ENCODE measurements at places on chromosomes 3 and 15. TPM values are rescaled to one million over a fixed set of nuclear protein-coding genes. Genes with fewer than 3 reads are reported as not detected.

LMOD3 gene
- not detected for total RNA-seq

STRIT1 gene
- total RNA-seq: not detected

RASGRF1 gene
- 0.73 TPM for total RNA-seq

TGM5 gene
- not detected for total RNA-seq

SNURF gene
- 11.8 TPM for total RNA-seq

COL7A1 gene
- 24.8 TPM for total RNA-seq

CACNA2D3 gene
- total RNA-seq: not detected

DNA sequence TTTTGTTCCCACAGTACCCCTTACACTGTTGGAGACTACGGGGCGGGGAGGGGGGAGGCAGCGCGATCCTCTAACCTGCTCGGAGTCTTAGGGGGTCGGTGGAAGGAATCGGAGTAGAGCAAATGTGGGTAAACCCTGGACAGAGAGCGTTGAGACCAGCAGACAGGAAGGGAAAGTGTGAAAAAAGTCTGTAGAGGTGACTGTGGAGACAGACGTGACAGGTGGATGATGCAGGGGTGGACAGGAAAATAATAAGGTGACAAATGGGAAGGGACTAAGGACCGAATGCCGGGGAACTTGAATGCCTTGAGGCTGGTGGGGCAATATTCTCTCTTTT lies 424 bp downstream of the EAF2 start:
- DNase-seq: no peak
- peak overlapping the region; percentile 84 for H3K4me3 ChIP-seq
- peaks cover 17% of the 10 kb centered on the region for H3K36me3 ChIP-seq
- no peaks in the 10 kb centered on the region for H3K27me3 ChIP-seq

GRCh38 chr3:107953722-107954121 lies 137.1 kb downstream of the CD47 start:
- no peak overlapping the region for H3K27ac ChIP-seq
- no peaks in the 10 kb centered on the region for H3K27me3 ChIP-seq
- H3K36me3 ChIP-seq: no peaks in the 10 kb centered on the region

DNA sequence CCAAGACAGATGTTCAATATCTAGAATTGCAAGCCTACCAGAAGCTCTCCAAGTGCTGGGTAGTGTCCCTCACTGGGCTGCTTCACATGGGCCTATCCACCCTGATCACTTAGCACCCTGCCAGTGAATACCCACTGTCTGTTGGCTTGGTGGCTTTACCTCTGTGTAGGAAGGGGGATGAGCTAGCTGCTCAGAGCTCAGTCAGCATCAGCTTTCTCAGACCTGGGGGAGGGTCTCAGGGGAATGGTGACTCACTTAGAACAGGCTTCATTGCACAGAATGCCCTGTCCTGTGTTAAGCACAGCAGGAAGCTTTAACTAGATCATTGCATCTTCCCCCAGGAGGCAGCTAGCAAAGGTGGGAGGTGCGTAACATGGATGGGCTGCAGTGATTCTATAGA lies 209.8 kb downstream of the PDCD6IP start:
- peaks cover 47% of the 10 kb centered on the region for H3K4me1 ChIP-seq
- no peak overlapping the region for H3K4me3 ChIP-seq
- peak; percentile 87 for DNase-seq
- peak overlapping the region; percentile 34 for H3K27ac ChIP-seq
- H3K27me3 ChIP-seq: no peaks in the 10 kb centered on the region
- no peaks in the 10 kb centered on the region for H3K36me3 ChIP-seq

GRCh38 chr15:31265871-31266711 lies 60.5 kb upstream of the KLF13 start:
- H3K36me3 ChIP-seq: no peaks in the 10 kb centered on the region
- no peak overlapping the region for H3K27ac ChIP-seq
- H3K27me3 ChIP-seq: no peaks in the 10 kb centered on the region
- no peak for DNase-seq

DNA sequence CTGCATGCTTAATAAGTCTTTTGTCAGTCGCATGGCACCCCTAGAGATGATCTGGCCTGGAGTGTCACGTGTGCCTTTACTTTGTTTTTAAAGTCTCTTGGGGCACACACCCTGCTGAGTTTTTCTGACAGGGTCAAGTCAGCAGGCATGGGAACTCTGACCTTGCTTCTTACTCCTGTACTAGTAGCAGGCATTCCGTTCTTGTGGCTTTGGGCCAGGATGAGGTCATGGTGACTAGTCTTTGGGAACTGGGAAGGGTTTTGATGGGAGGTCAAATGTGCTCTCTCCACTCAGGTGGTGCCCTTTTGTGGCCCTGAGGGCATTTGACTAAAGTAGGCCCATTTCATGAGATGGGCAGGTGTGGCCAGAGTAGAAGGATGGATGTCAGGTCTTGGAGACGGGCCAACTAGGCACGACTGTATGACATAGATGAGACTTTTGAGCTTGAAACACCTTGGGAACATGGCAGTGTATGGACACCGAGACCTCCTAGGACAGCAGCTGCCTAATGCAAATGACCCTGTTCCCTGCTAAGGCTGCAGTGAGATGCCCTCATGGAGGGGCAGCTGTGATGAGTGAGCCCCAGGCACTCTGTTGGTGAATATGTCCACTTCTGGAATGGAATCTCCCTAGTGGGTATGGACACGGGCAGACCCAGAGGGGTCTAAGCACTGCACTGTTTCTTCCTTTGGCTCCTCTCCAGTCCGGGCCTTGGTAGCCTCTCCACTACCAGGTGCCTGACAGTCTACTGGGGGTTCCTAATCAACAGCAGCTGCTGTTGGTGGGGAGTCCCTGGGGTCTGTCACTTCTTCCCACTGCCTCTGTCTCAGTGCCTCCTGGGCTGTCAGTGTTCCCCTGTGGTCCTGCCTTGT lies 16.4 kb downstream of the SRPRB start:
- H3K27me3 ChIP-seq: no peaks in the 10 kb centered on the region
- no peak for DNase-seq
- no peak overlapping the region for H3K27ac ChIP-seq
- no peak overlapping the region for H3K4me3 ChIP-seq

- H3K36me3 ChIP-seq: no peaks in the 10 kb centered on the region
- no peak overlapping the region for H3K4me3 ChIP-seq
- no peak for DNase-seq
- H3K27me3 ChIP-seq: no peaks in the 10 kb centered on the region
Measured at GRCh38 chr15:97168704-97169475, 791.6 kb upstream of the ARRDC4 start.

DNA sequence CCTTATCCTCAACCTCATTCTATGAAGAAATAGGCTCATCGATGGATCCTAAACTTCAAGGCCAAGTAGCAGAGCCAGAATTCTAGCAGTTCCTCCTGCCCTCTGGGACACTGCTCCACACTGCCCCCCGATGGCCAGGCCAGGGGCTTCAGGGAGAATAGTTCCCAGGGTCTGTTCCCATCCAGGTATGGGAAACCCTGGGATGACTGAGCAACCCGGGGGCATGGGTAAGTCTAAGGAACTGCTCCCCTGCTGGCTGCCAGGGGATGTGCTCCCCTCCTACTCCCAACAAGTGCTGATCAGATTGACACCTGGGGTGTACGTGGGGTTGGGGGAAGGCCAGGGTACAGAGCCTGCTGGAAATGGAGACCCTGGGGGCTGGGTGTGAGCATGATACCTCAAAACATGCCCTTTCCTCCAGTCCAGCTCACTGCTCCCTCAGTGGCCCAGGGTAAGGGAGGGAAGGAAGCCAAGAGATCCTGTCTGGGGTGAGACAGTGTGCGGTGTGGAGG lies 7.6 kb downstream of the ULK3 start:
- H3K36me3 ChIP-seq: peaks cover 4% of the 10 kb centered on the region
- H3K4me3 ChIP-seq: no peak overlapping the region
- H3K4me1 ChIP-seq: no peaks in the 10 kb centered on the region

DNA sequence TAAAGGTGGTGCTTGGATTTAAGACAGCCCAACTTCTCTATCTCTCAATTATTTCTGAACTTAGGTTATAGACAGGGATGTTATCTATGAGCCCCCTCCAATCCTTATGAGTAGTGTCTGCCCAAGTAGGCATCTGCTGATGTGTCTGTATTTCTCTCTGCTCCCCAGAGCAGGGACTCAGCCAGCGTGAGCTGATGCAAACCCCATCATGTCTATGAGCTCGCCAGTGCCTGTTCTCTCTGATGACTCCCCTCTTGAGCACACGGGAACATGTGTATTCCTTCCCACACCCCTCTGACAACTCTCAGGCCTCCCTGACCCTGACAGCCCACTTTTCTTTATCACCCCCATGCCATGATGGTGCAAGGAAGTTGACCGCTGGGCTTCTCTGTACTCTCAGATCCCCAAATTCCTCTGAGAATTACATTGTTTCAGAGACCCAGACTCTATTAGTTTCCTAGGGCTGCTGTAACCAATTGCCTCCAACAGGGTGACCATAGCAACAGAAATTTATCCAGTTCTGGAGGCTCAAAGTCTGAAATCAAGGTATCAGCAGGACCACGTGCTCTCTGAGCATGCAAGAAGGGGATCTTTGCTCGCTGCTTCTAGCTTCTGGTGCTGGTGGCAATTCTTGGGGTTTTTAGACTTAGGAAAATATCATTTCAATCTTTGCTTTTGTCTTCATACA lies 73.5 kb upstream of the ST8SIA2 start:
- H3K27ac ChIP-seq: no peak overlapping the region
- peaks cover 17% of the 10 kb centered on the region for H3K27me3 ChIP-seq
- no peak overlapping the region for H3K4me3 ChIP-seq
- H3K4me1 ChIP-seq: no peaks in the 10 kb centered on the region
- H3K36me3 ChIP-seq: no peaks in the 10 kb centered on the region
- no peak for DNase-seq

GRCh38 chr3:113963879-113964278 lies 16.1 kb downstream of the ZDHHC23 start:
- H3K36me3 ChIP-seq: no peaks in the 10 kb centered on the region
- H3K27ac ChIP-seq: no peak overlapping the region
- DNase-seq: no peak
- H3K4me1 ChIP-seq: no peaks in the 10 kb centered on the region
- H3K4me3 ChIP-seq: no peak overlapping the region
- H3K27me3 ChIP-seq: no peaks in the 10 kb centered on the region

DNA sequence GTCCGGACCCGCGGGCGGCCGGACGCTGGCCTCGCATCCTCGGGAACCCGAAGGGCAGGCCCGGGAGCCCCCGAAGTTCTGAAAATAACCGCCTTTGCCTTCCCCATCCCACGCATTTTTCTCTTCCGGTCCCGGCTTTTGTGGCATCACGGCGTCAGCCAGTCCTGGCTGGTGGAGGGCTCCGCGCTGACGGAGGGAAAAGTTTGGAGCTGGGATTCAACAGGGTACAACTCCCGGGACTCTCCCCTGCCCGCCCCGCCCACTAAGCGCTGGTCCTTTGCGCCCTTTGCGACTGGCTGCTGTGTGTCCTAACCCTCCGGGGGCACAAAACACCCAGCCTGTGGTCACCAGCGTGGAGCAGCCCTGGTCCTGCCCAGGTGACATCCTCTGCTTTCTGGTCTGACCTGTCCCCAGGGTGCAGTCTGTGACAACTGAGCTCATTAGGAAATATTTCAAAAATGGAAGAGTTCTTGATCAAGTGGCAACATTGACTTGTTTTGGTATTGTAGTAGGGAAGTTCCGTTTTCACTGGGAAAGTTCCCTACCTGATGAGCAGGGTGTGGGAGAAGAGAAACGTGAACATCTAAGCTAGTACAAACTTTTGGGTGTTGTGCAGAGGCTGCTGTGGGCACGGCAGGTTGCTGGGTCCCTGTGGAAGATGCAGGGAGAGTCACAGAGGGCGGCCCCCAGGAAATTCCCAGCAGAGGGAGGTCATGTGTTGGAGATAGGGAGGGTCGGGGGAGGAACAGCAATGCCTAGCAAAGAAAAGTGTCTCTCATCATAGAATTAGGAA lies 775 bp downstream of the ARNT2 start:
- H3K4me3 ChIP-seq: peak overlapping the region; percentile 37
- H3K4me1 ChIP-seq: no peaks in the 10 kb centered on the region
- DNase-seq: peak; percentile 18
- H3K27ac ChIP-seq: no peak overlapping the region

- DNase-seq: no peak
- no peak overlapping the region for H3K27ac ChIP-seq
- no peaks in the 10 kb centered on the region for H3K4me1 ChIP-seq
- H3K27me3 ChIP-seq: no peaks in the 10 kb centered on the region
Measured at GRCh38 chr3:174417573-174417972, 441.6 kb upstream of the NAALADL2 start.

GRCh38 chr15:67803996-67804843 lies 21.1 kb upstream of the SKOR1 start:
- no peak overlapping the region for H3K4me3 ChIP-seq
- H3K27ac ChIP-seq: no peak overlapping the region
- no peaks in the 10 kb centered on the region for H3K36me3 ChIP-seq
- H3K4me1 ChIP-seq: peaks cover 7% of the 10 kb centered on the region
- H3K27me3 ChIP-seq: no peaks in the 10 kb centered on the region

GRCh38 chr3:24641628-24642027 lies 147.0 kb upstream of the THRB start:
- no peaks in the 10 kb centered on the region for H3K27me3 ChIP-seq
- no peak overlapping the region for H3K4me3 ChIP-seq
- H3K36me3 ChIP-seq: no peaks in the 10 kb centered on the region
- DNase-seq: peak; percentile 12
- no peaks in the 10 kb centered on the region for H3K4me1 ChIP-seq
- no peak overlapping the region for H3K27ac ChIP-seq

DNA sequence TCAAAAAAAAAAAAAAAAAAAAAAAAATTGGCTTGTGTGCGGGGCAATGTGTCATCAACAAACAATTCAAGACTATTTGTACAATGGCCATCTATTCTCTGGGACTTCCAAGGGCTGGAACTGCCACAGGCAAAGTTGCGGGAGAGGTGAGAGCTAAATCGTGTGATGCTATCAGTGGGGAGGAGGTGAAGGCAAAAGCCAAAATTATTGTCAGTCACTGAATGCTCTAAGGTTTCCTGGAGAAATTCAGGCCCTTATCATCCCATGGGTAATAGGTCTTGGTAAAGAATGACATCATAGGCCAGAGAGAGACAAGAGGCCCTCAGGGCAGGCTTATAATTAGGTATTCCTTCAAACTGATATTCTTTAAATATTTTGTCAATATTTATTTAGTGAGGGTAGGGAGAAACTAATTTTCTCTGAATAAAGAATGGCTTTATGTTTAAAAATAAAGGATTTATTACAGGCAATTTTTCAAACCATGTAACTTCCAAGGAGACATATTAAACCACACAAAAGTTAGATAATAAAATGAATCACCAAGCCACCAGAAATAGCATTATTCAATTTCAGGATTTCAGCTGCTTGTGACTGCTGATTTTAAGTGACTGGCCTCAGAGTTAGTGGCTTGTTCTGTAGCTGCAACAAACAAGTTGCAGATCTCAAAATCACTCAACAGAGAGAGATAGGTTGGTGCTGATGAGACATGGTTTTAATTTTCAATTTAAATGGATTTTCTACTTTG lies 226.3 kb upstream of the MRPL3 start:
- no peak overlapping the region for H3K27ac ChIP-seq
- no peaks in the 10 kb centered on the region for H3K36me3 ChIP-seq
- no peaks in the 10 kb centered on the region for H3K4me1 ChIP-seq
- H3K4me3 ChIP-seq: no peak overlapping the region

DNA sequence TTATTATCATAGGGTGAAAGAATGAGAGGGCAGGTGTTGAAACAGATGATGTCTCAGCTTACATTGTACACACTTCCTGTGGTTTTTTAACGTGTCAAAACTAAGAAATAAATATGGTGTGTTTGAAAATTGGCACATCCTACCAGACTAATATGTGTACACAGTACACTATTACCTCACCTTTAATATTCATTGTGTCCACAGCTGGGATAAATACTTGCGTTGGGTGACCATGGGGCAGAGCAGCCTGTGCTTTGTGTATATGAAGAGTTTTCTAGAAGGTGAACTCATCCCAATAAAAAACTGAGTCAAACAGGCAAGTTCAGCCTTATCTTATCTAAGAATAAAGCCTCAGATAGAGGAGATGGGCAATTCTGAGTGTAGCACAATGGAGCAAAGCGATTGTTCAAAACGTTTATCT lies 17.3 kb downstream of the SUCNR1 start:
- no peaks in the 10 kb centered on the region for H3K36me3 ChIP-seq
- DNase-seq: no peak
- no peaks in the 10 kb centered on the region for H3K27me3 ChIP-seq
- peaks cover 7% of the 10 kb centered on the region for H3K4me1 ChIP-seq
- H3K27ac ChIP-seq: no peak overlapping the region
